AG08396 (cell line): ENCODE measurements at places on chromosomes 1 and 21.
A peak's percentile ranks its signal among the peaks of the same experiment; 100 is the strongest.

DNA sequence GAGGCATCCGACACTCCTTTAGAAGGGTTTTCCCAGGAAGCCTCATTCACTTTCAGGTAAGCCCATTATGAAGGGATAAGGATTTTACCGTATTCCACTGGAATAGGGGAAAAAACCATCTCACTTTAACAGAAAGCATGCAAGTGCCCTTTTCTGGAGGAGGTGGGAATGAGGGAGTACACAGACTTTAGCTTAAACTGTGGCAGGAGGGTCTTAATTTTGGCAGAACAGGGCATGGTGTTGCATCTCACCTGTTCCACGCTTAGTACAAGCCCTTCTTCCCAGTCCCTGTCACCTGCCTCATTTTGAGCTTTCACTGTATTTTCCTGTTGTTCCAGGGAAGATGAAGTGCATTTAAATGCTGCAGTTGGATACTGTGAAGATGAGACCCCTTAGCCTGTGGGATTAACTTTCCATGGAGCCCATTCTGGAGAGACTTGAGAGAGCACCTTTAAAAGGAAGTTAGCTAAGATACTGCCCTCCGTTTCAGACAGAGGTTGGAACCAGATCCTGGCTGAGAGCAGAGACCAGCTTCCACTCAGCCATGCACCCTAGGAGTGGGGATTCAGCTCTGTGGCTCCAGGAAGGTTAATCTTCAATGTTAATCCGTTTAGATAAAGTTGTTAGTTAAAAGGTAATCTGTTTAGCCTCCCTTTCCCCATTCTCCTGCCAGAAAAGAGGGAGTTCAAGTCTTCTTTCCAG, 42.6 kb downstream of the PBX1 start:
- no peak for DNase-seq

DNA sequence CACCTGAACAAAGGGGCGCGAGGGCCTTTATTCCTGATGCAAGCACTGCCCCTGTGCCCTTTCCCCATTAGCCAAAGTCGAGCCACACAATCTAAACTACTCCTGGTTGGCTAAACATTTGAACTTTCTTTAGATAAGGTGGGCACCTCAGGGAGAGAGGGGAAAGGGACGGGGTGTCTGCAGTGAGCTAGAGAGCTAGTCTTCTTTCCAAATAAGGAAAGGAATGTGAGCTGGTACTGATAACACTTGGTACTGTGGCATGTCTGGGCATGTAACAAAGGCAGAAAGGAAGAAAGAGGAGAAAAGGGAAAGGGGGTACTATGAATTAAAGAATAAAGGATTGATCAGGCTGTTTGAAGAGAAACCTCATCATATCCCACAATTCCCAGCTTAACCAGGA, 62.8 kb downstream of the OVGP1 start:
- DNase-seq: no peak

GRCh38 chr1:209409780-209410179, 173.7 kb upstream of the CAMK1G start:
- DNase-seq: no peak

DNA sequence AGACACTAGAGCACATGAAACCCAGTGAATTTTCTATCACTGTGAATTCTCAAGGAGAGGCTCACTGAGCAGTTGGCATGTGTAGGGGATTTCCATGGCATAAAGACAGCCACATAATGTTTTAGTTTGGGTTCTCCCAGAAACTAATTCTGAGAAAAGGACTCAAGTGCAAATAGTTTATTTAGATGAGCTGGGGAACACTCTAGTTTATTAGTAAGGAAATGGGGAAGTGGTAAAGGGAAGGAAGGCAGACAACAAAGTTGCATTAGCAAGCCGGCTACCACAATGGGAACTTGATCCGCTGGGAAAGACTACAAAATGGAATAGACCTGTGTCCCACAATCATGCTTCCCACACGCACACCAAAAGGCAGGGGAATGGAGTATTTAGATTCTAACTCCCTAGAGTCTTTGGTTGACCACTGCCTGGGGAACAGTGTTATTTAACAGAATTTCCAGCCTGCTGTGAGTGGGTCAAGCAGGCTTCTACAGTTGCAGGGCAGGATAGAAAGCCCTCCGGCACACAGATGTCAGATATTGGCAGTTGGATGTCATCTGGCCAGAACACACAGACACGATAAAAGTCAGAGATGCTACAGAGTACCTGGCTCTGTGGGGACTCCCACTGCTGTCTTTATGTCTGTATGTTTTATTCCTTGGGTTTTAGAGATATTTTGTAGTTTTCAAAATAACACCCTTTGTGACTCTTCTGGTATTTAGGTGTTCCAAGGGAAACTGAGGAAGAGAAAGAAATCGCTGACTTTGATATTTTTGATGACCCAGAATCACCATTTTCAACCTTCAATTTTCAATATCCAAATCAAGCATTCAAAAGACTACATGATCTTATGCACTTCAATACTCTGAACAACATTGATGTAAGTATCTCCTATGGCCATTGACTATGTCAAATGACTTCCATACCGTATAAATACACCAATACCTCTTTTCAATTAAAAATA, 150.1 kb downstream of the PLA2G4A start:
- no peak for DNase-seq

- DNase-seq: peak; percentile 63
These were observed 15.9 kb upstream of the PADI3 start for GRCh38 chr1:17232759-17233661.

DNA sequence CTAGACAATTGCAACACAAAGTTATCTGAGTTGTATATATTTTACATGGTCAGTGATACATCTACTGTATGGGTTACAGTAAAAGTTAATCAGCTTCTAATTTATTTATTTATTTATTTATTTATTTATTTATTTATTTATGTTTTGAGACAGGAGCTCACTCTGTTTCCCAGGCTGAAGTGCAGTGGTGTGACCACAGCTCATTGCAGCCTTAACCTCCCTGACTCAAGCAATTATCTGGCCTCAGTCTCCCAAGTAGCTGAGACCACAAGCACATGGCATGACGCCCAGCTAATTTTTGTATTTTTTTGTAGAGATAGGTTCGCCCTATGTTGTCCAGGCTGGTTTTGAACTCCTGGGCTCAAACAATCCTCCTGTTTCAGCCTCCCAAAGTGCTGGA, 241.6 kb downstream of the PTPRC start:
- DNase-seq: no peak

DNA sequence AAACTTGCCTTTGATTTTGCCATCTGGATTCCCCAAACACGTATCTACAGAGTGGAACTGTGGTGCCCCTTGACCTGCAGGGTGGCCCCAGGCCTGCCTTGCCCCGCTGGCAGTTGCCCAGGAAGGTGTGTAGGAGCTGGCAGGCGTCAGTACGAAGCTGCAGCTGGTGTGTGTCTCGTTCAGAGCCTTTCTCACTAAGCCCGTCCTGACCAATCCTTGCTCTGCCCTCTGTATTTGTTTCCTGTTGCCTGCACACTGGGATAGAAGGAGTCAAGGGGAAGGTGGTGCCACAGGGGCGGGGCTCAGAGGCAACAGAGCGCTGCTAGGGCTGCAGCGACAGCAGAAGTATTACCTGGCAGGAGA, 5.2 kb upstream of the VSIG8 start:
- peak; percentile 50 for DNase-seq

DNA sequence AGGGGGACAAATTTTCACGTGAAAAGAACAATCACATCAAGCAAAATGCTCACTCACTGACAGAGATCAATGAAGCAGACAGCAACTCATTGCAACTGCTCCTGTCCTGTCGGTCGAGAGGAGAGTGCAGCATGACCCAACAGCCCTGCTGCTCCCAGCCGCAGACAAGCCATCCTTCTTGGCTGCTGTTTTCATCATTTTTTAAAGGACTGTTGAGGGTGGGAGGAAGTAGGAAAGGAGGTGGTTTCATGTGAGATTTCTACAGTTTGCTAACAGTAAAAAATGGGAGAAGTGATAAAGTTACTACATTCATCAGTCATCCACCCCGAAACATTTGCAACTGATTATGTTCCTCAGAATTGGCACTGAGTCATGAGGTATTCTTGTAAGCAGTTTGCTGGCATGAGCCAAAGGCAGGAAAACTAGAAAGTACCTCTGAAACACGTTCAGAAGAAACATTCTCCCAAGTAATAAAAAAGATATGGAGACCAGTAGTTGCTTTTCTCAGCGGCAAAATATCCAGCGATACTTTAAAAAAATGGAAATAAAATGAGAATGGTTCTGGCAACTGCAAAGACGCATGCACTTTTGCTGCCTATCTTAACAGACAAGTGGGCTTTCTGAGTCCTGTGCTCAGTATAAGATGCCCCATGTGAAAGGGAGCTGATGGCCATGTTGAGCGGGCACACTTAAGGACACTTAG, 72.0 kb upstream of the CLDN14 start:
- DNase-seq: peak; percentile 54

DNA sequence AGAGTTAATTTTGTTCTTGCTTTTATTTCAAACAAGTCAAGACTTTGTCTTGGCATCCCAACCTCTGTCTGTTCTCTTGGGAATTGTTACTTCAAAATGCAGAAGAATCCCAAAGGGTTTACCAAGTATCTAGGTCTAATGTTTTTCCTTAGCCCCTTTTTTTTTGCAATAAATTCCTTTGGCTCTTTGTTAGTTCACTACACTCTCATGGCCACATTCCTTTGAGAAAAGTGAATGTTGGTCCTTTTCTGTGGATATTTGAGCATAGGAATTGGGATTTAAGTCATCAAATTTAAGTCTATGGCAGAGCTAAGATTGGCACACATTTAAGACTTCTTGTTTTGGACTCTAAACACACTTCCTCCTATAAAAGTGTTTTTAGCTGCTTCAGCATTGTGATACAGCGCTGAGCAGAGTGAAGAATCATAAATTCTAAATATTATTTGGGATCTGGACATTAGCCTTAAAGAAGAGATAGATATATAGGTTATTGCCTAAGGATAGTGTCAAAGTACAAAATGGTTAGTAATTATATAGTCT, 1.9 kb downstream of the BTF3L4 start:
- DNase-seq: no peak

- peak; percentile 61 for DNase-seq
These were observed 800 bp upstream of the MMP23B start for GRCh38 chr1:1630965-1631781.

DNA sequence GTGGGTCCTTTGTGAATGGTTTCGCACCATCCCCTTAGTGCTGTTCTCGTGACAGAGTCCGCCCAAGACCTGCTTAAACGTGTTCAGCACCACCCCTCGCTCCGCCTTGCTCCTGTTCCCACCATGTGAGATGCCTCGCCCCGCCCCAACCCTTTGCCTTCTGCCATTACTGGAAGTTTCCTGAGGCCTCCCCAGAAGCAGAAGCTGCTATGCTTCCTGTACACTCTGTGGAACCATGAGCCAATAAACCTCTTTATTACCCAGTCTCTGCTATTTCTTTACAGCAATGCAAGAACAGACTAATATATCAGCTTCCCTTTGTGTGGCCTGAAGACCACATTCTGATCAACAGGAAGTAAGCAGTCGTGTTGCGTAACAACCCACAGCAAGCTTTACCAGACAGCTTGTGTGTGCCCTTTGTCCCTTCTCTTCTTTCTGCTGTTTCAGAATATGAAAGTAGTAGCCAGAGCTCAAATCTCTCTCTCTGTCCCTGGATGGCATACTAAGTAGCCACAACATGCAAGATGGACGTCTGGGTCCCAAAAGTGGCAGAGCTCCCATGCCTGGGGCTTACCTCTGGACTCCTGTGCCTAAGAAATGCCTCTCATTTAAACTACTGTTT, 14.1 kb downstream of the HENMT1 start:
- peak; percentile 65 for DNase-seq

- no peak for DNase-seq
These were observed 119.6 kb downstream of the NRIP1 start for GRCh38 chr21:14945176-14945575.

GRCh38 chr1:113302636-113303035, 87.7 kb upstream of the MAGI3 start:
- DNase-seq: no peak

GRCh38 chr1:22749919-22750684, 39.5 kb downstream of the EPHB2 start:
- DNase-seq: peak; percentile 89

DNA sequence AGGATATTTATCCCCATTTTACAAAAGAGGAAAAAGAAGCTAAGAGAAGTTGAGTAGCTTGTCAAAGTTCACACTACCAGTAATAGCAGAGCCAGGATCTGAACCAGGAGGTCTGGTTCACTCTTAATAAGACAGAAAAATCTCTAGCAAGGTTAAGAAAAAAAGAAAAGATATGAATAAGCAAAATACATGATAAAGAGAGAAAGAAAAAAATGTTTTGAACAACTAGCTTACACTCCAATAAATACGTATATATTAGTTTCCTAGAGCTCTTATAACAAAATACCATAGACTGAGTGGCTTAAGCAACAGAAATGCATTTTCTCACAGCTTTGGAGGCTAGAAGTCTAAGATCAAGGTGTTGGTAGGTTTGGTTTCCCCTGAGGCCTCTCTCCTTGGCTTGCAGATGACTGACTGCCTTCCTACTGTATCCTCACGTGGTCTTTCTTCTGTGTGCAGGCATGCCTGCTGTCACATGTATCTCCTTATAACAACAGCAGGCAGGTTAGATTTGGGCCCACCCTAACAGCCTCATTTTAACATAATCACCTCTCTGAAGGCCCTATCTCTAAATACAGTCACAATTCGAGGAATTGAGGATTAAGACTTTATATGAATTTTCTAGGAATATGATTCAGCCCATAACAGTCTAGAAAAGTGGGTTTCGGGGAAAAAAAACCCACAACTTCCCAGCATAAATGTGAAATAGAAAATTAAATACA, 60.4 kb downstream of the LEPR start:
- DNase-seq: no peak

- DNase-seq: no peak
These were observed 15.2 kb upstream of the FGR start for GRCh38 chr1:27650171-27650538.

DNA sequence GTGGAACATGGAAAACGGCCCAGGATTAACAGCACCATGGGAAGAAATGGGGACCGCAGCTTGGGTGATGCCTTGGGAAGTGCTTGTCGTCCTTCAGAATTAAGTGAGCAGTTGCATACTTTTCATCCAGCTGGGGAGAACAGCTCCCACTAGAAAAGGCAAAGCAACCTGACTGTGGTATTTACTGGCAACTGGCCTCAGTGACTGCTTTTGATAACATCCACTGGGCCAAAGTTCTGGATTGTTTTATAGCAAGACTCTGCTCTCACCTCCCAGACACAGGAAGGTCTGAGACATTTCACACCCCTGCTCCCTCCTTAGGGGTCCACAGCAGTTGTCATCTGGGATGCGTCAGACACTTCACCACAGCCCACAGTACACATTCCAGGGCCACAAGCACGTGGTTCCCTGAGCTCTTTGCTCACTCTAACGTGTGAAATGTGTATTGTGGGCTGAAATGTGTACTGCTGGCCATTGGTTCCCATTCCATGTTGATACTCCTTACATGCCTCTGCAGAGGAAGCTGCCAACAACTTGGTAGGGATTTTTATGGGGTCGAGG, 6.6 kb downstream of the PAPPA2 start:
- DNase-seq: no peak

DNA sequence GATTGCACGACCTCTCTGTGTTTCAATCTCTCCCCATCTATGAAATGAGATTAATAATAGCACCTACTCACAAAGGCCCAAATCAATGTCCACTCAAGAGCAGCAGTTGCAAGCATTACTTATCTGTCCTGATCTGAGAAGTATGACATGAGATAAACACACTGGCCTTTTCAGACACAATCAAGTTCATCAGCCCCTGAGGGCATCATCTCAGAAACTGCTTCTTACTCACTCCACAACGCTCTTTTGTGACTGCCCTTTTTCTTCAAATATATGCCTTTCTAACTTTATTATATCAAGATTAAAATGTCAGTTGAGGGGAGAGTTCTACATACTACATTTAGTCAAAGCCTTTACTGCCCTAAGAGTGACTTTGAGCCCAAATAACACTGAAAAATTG, 371.9 kb upstream of the SPAG17 start:
- DNase-seq: no peak
